ENCODE measurements at places on chromosomes 7 and 10.

GRCh38 chr10:44476409-44477045, 91.6 kb upstream of the CXCL12 start:
- DNase-seq = no peak

- no peak for DNase-seq
Measured at GRCh38 chr10:70528741-70529362, 50.3 kb downstream of the PALD1 start.

DNA sequence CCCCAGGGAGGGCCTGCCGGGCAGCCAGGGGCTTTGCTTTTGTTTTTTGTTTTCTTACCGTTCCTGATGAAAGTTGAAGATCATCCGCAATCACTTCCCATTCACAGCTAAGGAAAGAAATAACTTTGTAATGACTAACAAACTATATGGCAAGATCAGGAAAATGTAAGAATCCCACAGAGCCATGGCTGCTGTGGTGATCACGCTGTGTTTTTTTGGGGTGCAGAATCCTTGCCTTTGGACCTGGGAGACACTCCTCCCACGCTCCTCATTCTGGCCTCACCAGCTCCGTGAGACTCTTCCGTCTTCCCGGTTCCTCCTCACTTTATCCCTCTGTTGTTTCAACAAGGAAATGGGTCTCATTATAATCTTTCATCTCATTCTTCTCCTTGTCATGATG, 443.0 kb upstream of the MGMT start:
- DNase-seq = no peak

GRCh38 chr7:50486512-50486911, 36.4 kb upstream of the FIGNL1 start:
- no peak for DNase-seq

- no peak for DNase-seq
Measured at GRCh38 chr7:155961241-155962190, 149.3 kb upstream of the SHH start.

GRCh38 chr10:92027141-92027540, 103.6 kb downstream of the BTAF1 start:
- DNase-seq = no peak

DNA sequence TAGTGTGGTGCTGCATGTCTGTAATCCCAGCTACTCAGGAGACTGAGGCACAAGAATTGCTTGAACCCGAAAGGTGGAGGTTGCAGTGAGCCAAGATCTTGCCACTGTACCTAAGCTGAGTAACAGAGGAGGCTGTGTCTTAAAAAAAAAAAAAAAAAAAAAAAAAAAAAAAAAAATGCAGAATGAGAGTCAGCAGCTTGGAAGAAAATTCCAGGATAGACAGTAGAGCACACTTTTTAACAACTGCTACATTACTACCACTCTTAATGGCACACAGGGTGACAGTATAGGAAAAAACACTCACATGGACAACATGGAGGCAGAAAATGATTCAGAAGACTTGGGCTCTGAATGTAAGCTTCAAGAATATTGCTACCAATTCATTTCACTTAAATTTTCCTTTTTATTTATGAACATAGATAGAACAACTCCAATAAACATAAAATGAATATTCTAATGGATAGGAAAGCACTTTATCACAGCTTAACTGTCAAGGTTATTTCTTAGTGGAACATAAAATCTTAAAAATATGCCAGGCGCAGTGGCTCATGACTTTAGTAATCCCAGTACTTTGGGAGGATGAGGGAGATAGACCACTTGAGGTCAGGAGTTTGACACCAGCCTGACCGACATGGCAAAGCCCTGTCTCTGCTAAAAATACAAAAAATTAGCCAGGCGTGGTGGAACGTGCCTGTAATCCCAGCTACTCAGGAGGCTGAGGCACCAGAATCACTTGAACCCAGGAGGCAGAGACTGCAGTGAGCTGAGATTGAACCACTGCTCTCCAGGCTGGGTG, 31.5 kb downstream of the CHCHD3 start:
- DNase-seq = no peak

DNA sequence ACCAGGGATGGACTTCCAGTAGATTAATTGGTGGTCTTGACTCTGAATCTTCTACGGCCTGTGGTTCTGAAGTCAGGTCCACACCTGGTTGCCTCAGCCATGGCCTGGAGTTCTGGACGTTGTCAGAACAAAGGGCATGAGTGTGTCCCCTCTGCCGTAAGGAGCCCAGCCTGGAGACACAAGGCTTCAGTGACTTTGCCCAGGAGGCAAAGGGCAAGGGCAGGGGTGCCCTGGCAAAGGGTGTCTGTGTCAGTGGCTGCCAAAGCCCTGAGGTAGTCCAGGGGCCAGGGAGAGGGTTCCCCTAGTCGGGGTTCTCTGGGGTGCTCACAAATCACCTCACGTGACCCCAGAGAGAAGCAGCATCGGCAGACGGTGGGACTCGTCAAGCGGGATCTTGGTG, 273.2 kb upstream of the ZNF32 start:
- no peak for DNase-seq

- no peak for DNase-seq
Measured at GRCh38 chr7:116503835-116504234, 4.3 kb downstream of the CAV2 start.

- no peak for DNase-seq
Measured at GRCh38 chr7:130492523-130493274, 814 bp downstream of the MEST start.

GRCh38 chr7:20217193-20217948, at the start of gene MACC1:
TSS of gene MACC1 (minus strand) at chr7:20217384. CDS start at chr7:20161862, 55,522 bp downstream.
- DNase-seq = no peak

DNA sequence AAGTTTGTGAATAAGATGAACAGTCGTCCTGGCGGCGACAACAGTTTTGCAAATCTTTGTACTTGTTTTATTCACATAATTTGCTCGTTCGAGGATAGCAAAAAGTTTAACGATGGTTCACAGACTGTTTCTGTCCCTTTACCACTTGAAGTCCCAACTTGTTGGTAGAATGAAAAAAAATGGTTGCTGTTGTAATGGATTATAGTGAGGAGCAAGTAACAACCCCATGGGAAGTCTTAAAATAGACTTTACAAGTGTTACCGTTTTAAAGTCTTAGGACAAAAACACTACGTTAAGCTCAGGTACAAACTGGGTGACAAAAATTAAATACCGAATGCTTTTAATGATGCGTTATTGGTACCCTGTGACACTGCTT, 589 bp downstream of the LSM8 start:
- no peak for DNase-seq

DNA sequence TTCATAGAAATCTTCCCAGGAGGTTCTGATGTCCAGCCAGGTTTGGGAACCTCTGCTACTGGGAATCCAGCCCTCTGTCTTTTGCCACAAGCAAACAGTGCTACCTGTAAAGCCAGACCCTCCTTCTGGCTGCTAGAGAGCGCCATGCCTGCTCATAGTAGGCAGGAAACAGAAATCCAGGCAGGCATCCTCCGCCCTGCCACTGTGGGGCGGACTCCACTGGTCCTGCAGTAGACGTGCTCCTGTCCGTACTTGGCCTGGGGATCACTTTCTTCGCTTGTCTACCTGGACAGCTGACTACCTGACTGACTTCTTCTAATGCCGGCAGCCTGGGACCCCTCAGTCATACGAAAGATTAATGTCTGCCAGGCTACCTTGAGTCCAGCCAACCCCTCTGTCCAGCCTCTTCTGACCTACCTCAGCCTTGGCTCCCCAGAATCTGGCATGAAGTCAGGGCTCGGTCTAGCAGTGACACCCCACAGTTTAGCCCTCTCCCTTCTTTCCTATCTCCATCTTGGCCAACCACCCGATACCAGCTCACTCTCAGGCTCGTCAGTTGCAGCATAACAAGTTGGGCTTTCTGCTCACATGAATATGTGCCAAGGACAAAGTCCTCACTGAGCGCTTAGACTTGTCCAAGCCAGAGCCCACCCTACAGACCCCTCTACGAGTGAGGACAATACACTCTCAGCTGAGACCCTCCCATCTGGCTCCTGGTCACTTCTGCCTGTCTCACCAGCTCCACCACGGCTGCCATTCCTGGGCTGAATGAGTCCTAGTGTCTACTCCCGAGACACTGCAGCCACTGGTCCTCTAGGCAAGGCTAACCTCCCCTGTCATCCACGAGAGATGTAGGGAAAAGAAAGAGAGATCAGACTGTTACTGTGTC, 43.9 kb upstream of the OPALIN start:
- no peak for DNase-seq

GRCh38 chr10:31927565-31927883, 1.1 kb downstream of the ARHGAP12 start:
- peak; percentile 1 for DNase-seq

DNA sequence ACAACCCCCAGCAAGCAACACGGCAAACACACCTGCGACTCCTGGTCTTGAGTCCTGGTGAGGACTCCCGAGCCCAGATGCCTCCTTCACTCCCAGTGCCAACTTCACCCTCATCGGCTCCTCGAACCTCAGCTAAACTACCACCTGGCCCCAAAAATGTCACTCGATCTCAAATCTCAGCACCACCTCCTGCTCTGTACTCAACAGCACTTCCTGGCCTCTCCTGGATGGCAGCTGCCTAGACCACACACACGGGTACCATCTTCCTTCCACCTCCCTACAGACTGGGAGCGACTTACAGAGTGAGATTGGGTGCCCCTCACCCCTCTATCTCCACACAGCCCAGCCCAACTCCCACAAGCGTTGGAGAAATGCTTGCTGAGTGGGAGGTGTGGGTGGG, 123.9 kb upstream of the MGMT start:
- no peak for DNase-seq

DNA sequence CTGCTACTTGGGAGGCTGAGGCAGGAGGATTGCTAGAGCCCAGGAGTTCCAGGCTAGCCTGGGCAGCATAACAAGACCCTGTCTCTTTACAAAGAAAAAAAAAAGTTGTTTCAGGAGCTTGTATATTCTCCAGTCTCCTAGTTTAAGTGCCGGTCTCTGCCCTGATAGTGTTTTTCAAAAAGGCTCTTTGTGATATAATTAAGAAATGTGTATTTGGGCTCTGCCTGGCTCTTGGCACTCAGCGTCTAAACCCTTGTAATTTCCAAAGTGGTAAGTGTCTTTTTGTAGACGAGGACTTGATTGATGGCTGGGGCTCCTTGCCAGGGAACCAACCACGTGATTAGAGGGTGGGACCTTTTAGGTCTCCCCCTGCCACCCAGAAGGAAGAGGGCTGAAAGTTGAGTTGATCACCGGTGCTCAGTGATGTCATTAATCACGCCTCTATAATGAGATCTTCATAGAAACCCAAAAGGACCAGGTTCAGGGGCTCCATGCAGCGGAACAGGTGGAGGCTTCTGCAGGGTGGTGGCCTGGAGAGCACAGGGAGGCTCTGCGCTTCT, 4.4 kb downstream of the EIF3B start:
- no peak for DNase-seq

DNA sequence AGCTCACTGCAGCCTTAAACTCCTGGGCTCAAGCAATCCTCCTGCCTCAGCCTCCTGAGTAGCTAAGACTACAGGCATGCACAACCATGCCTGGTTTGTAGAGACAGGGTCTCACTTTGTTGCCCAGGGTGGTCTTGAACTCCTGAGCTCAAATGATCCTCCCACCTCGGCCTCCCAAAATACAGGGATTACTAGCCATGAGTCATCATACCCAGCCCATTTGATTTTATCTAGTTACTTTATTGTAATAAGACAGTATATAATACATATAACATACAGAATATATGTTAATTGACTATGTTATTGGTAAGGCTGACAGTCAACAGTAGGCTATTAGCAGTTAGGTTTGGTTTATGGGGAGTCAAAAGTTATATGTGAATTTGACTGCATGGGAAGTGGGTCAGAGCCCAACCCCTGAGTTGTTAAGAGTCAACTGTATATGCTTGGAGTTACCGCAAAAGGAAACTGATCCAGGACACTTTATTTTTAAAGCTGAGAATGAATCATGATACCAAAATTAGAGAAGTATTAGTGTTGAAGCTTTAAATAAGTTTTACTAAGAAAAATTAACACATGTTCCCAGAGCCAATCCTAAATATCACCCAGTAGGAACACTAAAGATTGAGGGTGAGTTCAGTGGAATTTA, 20.7 kb upstream of the KMT2E start:
- no peak for DNase-seq

- DNase-seq = no peak
Measured at GRCh38 chr10:43089519-43089918, 12.7 kb downstream of the RET start.

- DNase-seq = no peak
Measured at GRCh38 chr7:123792547-123792946, 43.7 kb upstream of the WASL start.

- no peak for DNase-seq
Measured at GRCh38 chr7:47576866-47577306, 5.0 kb downstream of the TNS3 start.

- no peak for DNase-seq
Measured at GRCh38 chr7:17434841-17435692, 136.6 kb downstream of the AHR start.

DNA sequence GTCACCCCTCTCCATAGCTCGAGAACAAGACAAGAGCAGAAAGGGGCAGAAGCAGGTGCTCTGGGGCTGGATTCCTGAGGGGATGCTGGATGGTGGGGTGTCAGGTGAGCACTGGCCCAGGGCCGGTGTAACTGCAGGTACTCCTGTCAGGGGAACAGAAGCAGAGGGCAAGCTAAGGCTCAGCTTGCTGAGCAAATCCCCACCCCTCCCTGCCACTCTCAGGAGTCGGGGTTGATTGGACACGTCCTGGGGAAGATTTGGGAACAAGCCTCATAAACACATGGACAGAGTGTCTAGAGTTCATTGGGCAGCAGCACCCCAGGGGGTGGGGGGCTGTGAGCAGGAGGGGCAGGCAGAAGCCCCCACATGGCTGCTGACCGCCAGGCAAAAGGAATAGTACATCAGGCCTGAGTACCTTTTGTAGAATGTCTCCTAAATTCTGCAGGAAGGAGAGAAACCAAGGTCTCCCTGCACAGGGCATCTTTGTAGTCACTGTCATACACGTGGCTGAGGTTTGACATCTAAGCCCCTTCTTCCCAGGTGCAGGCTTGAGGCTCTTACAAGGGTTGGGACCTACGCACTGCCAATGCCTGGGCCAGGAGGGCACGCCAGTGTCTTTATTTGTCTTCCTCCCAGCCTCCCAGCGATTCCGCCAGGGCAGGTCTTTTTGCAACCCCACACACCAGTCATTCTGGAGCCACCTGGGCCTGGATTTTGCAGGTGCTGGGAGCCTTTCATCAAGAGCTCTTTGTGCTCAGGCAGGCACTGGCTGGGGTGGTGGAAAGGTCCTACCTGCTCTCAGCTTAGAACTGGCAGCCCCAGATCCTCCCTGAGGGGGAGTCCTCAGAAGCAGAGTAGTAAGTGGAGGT, 2.8 kb downstream of the CALML3 start:
- DNase-seq = no peak

DNA sequence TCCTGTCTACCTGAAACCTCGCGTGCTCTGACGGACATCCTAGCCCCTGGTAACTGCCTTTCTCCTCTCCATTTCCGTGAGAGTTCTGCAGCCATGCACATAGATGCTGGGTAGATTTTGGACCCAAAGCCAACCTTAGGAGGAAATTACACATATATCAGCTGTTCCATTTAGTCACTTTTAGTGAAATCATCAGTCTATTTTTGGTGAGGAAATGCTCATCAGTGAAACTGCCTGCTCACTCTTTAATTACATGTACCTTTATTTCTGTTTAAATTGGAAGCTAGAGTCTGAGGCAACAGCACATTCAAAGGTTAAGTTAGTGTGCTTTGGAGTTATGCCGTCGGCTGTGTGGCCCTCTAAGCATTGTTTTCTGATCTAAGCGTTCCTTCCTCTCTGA, 231.3 kb downstream of the WDR37 start:
- no peak for DNase-seq
